ENCODE measurements at places on chromosomes 7 and 10.

GRCh38 chr7:155195939-155196523 lies 101.6 kb upstream of the INSIG1 start:
- DNase-seq, result peak; percentile 9

GRCh38 chr10:20975236-20975635 lies 78.1 kb upstream of the NEBL start:
- DNase-seq, result no peak

- no peak for DNase-seq
These were observed 72.7 kb downstream of the CFAP46 start for GRCh38 chr10:132869621-132870020.

GRCh38 chr10:12484941-12485805 lies 135.8 kb downstream of the CAMK1D start:
- DNase-seq, result peak; percentile 54

DNA sequence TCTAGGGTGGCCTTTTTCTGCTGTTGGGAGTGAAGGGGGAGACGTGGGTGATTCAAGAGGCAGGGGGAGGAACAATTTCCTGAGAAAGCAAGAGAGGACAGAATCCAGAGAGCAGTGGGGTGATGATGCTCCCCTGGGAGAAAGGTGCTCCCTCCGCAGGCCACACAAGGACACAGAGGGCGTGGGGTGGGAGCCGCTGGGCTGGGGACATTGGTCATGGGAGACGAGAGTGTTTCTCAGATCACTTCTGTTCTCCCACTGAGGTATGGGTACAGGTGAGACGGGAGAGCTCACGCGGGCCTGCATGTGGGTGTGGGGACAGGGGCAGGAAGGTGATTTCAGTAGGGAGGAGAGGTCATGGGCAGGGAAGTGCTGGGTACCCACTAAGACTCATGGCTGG lies 259.5 kb upstream of the CTBP2 start:
- DNase-seq, result no peak

GRCh38 chr7:118280319-118281012 lies 56.0 kb downstream of the ANKRD7 start:
- no peak for DNase-seq

GRCh38 chr10:132443605-132443982 lies 46.6 kb downstream of the PWWP2B start:
- DNase-seq, result peak; percentile 92

DNA sequence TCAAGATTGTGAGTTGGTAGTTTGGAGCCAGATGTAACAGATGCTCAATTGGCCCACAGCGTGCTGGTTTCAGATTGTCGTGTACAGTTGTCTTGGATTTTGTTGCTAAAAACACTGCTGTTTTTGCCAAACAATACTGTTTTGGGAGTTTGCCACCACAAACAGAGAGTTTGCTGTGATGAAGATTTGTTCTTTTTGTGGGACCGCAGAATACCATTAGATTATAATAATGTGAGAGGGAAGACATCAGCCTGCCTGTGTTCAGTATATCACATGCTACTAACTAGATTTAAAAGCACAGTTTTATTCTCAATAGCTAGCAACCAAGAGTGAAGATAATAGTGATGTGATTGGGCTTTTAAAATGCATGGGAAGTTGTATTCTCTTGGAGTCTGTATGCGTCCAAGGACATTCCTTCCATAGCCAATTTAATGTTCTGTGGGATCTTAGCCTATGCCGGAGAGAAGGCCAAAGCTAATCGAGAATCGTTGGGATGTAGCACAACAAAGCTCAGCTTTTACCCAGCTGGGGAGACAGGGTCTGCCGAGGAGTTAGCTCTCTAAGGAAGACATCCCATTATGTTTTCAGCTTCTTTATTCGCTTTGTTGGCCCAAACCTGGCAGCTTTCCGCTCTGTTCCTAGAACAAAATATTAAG lies 18.7 kb upstream of the ITGA8 start:
- no peak for DNase-seq

DNA sequence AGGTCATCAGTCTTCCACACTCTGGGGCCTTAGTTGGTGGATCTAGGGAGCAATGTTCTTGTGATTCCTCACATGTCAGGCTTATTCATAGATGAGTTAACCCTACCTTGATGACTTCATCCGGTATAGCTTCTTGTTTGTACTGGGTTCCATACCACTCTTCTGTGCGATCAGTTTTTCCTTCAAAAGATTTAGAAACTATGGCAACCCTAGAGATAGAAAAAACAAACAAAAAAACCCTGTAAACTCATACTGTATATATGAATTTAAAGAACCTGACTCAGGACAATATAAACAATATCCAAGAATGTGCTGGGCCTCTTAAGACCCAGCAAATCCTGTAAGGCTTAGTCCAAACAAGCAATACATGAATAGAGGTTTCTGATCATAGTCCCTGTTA lies 83.5 kb downstream of the IDE start:
- no peak for DNase-seq

DNA sequence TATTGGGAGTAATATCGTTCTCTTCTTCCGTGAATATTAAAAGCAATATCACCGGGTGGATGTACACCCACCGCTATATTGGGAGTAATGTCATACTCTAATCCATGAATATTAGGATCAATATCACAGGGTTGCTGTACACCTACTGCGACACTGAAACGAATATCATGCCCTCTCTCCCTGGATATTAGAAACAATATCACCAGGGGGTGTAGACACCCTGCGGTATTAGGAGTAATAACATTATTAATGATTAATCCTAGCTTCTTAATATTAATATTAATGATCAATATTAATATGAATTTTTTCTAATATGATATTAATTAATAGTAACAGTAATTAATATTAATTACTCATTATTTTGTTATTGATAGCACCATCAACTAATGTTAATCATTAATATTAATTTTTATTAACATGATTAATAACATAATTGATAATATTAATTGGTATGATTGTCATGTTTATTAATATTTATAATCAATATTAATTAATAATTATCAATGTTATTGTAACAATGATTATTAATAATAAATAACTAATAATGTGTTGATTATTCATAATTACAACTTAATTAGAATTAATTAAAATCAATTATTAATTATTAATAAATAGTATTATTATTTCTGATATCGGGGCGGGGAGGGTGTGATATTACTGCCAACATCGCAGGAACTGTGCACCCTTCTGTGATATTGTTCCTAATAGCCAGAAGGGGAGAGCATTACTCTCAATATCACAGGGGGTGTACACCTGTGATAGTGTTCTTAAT lies 121.3 kb upstream of the C1GALT1 start:
- no peak for DNase-seq

GRCh38 chr10:131882151-131882550 lies 18.7 kb upstream of the PPP2R2D start:
- no peak for DNase-seq

DNA sequence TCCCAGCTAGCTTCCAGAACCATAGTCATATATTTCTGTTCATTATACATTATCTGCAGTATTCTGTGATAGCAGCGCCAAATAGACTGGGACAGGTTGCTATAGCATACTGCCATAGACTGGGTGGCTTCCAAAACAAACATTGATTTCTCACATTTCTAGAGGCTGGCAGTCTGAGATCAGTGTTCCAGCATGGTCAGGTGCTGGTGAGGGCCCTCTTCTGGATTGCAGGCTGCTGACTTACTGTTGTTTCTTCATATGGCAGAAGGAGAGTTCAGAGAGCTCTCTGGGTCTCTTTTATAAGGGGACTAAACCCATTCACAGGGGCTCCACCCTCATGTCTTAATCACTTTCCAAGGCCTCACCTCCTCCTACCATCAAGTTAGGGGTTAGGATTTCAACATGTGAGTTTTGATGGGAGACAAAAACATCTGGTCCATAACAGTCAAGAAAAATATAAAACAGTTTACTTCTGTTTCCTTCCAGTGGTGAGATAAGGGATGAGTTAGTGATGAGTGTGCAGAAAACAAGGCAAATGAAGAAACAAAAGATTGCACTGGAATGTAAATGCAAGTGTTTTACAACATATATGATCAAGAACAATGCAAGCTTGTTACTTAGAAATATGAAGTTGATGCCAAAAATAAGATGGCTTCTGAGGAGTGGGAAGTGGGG lies 399.0 kb upstream of the C7orf33 start:
- DNase-seq, result peak; percentile 69

DNA sequence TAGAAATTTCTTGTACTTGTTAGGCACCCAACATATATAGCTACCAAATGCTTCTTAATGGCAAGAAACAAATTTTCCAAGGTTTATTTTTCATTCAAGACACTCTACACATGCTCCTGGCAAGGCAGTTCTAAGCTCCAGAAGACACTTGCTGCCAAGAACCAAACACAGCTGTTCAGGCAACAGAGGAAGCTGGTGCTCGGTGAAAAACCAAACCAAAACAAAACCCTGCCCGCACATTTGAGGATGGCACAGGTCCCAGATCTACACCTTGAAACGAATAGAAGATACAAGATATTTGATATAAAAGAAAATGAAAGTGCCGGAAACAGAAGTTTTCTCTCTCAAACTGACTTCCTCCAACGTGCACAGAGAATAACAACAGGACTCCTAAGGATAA lies 4.9 kb upstream of the DNTT start:
- DNase-seq, result peak; percentile 14

DNA sequence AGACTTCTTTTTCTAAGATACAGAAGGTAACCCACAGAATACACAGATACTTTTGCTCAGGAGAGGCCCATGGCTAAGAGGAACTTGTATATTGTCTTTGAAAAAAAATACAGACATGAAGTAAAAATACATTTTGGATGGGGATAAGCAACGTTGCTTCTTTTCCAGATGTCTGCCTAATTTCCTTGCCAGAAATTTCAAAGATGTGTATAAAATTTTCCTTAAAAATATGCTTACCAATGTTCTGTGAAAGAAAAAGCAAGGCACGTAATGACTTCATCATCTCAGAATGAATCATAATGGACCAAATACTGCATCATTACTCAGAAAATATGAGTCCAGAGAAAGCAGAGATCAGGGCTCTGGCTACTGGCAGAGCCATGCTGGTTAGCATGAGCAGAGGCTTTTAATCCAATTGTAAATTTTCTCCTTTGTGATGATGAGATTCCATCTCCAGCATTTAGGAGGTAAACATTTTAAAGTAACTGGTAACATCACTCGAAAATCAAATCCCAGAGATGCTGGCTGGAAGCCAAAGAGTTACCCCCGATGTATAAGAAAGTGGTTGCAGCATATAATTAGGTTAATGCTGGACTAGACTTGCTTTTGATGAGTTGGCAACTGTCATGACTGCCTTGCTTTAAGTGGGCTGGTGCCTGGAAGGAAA lies 272.5 kb downstream of the SEMA3A start:
- DNase-seq, result no peak

DNA sequence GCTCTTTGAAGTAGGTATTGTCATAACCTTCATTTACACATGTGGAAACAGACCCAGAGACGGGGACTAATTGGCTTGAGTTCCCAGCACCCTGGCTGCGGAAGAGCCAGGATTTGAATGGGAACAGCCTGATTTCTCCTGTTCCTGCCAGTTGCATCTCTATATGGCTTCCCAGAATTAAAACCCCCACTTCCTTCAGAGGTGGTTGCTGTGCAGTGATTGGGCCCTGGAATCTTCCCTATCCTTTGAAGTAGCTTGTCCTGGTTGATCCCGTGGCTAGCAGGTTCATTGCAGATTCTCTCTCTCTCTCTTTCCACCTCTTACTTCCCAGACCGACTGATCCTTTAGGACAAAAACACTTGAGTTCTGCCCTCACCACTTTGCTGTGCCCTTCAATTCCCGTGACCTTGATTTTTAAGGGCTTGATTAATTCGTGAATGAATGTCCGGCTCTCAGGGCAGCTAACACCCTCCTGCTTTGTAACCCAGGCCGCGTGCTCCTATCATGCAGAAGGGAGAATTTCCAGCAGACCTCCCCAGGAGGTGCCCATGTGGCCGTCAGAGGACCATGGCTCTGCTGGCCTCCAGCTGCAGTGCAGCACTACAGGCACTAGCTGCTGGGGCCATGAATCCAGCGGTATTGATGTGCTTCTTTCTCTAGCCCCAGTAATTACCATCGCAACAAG lies 120.6 kb upstream of the AGK start:
- no peak for DNase-seq

GRCh38 chr7:137328373-137329120 lies 15.0 kb downstream of the PTN start:
- no peak for DNase-seq

DNA sequence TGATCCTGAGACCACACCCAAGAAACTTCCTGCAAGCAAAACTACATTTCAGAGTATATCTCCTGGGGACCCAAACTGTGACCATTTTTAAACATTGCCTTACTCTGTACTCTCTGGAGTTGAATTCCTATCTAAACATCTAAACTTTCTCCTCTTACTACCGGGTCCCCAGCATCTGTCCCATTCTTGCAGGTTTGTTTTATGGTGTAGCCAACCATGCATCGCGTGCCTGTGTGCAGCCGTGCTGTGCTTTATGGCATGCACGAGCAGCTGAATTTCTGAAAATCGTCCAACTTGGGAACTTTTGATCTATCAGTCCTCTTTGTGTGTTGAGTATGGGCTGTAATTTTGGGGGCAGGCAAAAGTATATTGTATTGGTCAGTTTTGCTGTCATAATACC lies 423.8 kb upstream of the DPP6 start:
- DNase-seq, result no peak

DNA sequence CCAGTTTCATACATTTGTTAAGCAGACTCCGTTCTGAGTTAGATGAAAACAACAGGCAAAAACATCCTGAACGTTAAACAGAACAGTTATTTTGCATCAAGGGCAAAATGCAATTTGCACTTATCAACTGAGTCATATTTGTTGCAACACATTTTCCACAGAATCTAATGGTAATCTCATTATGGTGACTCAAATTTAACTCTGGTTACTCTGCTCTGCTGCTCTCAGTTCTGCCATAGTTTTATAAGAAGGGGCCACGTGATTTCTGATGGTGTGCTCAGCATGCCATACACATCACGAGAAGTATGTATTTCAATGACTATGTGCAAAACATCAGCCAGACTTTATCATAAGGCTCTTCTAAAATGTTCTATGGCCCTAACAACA lies 148.8 kb downstream of the CHCHD3 start:
- DNase-seq, result no peak

DNA sequence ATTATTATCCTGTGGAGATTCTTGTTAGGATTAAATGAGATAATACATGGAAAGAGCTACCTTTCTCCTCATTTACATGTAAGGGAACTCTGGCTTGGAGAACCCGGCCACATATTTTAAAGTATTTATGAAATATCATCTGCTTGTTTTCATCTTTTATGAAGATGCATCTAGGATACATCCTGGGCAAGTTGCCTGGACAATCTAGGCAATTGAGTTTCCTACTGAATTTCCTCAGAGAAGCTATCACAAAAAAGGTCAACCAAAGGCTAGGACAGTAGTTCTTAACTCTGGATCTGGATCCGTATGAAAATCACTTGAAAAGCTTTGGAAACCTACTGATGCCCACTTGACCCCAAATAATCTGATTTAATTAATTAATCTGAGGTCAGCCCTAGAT lies 140.7 kb downstream of the MTPAP start:
- no peak for DNase-seq
